Activated naive CD8-positive, alpha-beta T cell treated with anti-CD3 and anti-CD28 coated beads for 36 hours (primary cell): ENCODE measurements at places on chromosomes 2 and 18.
A peak's percentile ranks its signal among the peaks of the same experiment; 100 is the strongest.

GRCh38 chr18:75122334-75122958 is 86.5 kb downstream of the PTGR3 start:
- DNase-seq, result no peak

DNA sequence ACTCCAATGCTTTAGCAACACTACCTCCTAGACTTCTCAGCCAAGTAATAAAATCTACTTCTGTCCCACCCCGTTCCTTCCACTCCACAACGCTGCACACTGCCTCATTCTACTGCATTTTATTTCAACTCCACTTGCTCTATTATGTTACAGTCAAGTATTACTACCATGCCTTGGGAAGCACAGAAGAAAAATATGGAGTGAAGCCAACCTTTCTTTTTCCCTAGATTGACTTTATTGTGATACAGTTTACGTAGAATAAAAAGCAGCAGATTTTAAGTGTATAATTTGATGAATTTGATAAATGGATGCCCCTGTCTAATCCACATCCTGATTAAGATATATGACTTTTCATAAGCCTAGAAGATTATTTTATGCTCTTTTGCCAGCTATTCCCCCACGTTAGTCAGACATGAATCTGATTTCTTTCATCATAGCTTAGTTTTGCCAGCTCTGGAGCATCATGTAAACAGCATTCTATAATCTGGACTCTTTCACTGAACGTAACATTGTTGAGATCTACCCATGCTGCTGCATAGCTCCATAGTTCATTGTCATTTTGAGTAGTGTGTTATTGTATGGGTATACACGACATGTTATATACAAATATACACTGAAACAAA is 676.8 kb upstream of the RAB6C start:
- no peak for DNase-seq

- no peak for DNase-seq
These were observed 282.1 kb downstream of the EN1 start for GRCh38 chr2:118565301-118565700.

DNA sequence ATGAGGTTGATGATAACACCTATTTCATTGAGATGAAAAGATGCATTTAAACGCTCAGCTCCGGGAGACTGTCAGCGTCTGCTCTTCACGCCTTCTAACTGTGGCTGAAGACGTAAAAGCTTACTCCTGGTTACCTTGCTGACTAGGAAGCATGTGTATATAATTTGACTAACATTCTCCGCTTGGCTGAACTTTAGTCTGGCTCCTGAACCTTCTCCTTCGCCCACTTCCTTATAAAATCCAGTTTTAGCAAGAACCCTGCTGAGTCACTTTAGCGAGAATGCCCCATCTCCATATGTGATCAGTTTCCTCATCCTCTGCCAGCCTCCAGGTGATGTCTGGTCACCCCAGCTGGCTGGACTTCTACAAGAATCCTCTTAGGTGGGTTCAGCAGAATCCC is 12.7 kb upstream of the CREG2 start:
- DNase-seq, result no peak

DNA sequence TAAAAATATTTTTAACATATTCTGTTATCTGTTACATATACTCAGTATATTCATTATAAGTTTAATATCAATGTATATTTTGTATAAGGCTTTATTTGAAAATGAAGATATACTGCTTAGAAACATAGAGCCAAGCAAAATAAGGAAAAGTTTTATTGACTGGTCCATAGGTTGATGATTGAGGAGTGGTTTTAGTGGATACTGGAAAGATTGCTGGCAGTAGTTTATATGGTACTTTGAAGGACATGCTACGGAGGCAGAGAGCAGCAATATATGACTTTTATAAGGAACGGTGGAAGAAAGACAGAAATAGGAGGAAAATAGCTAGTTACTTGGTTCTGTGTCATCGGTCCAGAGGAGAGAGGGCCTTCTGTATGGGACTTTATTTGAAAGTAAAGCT is 92.4 kb downstream of the ZNF236 start:
- no peak for DNase-seq

GRCh38 chr2:14737201-14737600 is 104.7 kb downstream of the LRATD1 start:
- no peak for DNase-seq

DNA sequence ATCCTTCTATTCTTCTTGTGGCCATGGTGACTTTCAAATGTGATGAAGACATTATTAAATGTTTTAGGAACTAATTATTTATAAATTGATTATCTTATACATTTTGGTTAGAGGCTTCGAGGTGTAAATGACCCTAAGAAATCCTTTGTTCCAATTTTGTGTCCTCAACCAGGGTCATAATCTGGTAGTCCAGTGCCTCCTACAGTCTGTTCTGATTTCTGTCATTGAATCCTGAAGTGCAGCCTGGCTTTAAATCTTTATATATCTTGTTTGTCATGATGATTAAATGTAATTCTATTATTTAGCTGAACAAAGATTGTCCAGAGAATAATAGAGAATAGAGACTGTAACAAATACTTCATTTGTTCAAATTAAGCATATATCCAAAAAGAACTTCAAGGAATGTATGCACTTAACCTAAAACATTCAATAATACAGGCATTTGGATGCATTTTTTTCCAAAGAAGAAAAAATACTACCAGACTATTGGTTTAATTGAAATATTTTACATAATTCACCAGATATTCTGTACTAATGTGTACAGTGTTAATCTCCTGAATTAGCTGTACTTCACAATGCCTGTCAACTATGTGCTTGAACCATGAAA is 89.8 kb downstream of the PRPF40A start:
- DNase-seq, result no peak

GRCh38 chr2:84970868-84971509 is at the start of gene KCMF1:
Gene KCMF1, plus strand, starts transcription at chr2:84971161. Its CDS starts 291 bp downstream, at chr2:84971452.
- peak; percentile 76 for DNase-seq

GRCh38 chr2:120791962-120792297 is 56.3 kb downstream of the GLI2 start:
- DNase-seq, result no peak

- DNase-seq, result no peak
These were observed 295.1 kb upstream of the KYNU start for GRCh38 chr2:142582317-142582716.

DNA sequence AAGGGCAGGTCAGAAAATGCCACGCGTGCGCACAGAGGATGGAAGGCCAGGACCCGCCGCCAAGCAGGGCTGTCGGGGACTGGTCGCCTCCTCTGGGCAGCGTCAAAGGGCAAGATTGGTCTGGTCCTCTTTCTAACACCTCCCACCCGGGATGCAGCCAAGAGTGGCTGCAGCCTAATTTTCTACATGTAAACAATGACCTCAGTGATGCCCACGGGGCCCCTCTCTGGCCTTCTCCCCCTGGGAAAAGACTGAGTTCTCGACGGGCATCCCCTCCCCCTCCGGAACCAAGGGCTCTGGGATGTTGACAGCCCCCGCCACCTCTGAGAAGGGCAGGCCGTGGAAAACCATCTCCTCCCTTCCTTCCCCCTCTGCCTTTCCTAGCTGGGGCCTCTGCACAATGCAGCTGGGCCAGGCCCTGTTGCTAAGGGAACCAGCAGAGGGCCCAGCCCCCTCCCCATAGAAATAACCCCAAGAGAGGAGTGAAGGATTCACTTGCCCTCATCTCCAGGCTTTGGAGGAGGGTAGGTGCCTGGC is 80.0 kb upstream of the ZNF532 start:
- DNase-seq, result no peak

DNA sequence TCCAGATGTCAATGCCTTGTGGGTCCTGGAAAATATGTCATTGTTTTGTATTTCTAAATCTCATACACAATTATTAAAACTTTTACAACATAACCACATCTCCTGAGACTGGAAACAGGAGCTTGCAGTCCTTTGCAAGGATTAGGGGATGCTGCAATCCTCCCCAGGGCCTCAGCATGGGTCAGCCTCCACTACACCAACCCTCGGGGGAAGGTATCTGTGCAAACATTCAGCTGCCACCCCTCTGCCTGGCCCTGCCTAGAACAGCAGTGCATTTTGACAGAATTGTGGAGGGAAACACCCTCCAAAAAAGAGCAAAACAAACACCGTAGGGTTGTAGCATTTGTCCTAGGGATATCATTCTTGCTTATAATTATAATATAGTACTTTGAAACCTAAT is 4.2 kb upstream of the UPP2 start:
- DNase-seq, result no peak

DNA sequence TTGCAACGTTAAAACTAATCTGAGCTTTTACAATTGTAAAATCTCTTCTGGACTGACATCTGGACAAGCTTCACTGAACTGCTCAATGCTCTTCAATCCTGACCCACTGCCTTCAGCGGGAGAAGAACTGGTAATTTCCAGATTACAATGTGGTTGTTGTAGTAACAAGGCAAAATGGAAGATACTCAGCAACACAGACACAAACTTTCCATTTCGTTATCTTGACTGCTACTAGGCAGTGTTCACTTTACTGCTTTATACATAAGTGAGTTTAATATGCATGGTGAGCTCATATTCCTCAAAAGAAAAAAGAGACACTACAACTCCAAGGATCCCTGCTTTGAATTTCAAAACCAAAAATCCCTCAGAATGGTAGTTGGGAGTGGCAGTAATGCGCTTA is 51.9 kb downstream of the GRB14 start:
- no peak for DNase-seq

GRCh38 chr2:126761256-126761980 is 105.5 kb downstream of the GYPC start:
- no peak for DNase-seq

GRCh38 chr2:105437708-105438103 is 38.9 kb upstream of the FHL2 start:
- DNase-seq, result no peak

DNA sequence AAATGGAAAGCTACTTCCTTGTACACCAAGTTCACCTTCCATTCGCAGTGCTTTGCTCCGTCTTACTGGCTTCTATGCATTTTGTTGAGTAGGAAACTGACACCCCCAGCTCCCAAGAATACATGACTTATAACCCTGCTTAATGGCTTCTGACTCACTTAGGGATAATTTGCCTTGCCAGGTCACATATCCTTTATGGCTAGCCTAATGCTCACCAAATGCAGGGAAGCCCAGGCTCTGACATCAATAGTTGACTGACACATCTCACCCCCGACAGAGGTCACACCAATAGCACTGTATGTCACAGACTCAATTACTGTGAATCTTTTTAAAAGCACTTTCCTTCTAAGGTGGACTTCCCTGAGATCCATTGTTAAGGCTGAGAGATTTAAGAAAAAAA is 147.2 kb downstream of the DTNA start:
- no peak for DNase-seq

- DNase-seq, result no peak
These were observed 13.0 kb upstream of the RMDN2 start for GRCh38 chr2:37912056-37912455.

GRCh38 chr2:31693882-31694281 is 113.1 kb upstream of the SRD5A2 start:
- no peak for DNase-seq

GRCh38 chr2:68653538-68653982 is 10.2 kb downstream of the PROKR1 start:
- DNase-seq, result peak; percentile 72

- DNase-seq, result no peak
These were observed 129.7 kb downstream of the MAP4K4 start for GRCh38 chr2:101827246-101827645.

GRCh38 chr2:195706161-195706900 is 49.3 kb downstream of the SLC39A10 start:
- DNase-seq, result no peak

GRCh38 chr18:24052053-24052452 is 37.5 kb downstream of the TTC39C start:
- no peak for DNase-seq

DNA sequence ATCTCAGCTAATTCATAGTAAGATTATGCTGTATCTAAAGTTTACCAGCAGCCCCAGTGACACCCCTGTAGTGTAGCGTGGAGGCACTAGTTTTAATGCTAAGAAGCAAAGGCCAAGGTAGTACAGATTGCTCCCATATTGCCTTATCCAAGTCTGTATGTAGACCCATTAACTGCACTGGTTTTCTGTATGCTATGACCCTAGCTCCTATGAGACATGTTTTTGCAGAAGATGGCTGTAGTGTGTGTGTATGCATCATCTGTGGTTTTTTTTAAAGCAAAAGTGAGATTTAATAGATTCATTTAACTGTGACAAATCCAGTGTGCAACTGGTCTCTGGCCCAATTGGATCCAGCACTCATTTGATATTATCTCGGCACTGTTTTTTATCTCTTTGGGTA is 86.5 kb downstream of the HAUS1 start:
- DNase-seq, result no peak

- DNase-seq, result no peak
These were observed 2.7 kb downstream of the ST8SIA5 start for GRCh38 chr18:46754188-46754587.

GRCh38 chr2:191009541-191010374 is 4.2 kb downstream of the STAT1 start:
- DNase-seq, result no peak

- DNase-seq, result no peak
These were observed 73.7 kb downstream of the MRPS9 start for GRCh38 chr2:105111365-105112150.

GRCh38 chr18:47582093-47582492 is 330.6 kb upstream of the SKOR2 start:
- no peak for DNase-seq

DNA sequence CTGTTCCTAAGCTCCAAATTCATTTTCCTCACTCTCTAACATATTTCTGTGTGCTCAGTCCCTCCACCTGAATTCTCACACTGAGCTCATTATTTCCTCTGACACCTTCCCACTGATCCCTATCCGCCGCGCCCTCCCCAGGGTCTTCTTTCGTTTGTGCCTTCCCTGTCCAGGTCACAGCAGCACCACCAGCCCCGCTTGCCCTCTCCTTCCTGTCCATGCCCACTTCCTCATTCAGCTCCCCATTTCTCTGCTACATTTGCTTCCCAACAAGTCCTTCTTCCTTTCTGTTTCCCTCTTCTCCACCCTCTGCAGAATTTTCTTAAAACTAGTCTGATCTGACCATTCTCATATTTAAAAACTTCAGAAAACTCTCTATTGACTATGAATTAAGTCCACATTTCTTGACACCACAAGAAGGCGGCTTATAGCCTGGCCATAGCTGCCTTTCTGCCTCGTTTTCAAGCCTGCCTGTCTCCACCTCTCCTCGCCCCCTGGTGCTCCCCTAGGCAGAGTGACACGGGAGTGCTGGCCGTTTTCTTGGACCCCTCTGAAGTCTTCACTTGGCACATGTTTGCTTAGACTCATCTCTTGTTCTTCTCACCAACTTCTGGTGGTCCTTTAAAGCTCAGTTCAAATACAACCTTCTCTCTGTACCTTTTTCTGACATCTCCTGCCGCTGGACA is 138.7 kb upstream of the BOD1L2 start:
- DNase-seq, result no peak
